Fibroblast of skin of abdomen (primary cell): ENCODE measurements at places on chromosomes 2 and 18.

DNA sequence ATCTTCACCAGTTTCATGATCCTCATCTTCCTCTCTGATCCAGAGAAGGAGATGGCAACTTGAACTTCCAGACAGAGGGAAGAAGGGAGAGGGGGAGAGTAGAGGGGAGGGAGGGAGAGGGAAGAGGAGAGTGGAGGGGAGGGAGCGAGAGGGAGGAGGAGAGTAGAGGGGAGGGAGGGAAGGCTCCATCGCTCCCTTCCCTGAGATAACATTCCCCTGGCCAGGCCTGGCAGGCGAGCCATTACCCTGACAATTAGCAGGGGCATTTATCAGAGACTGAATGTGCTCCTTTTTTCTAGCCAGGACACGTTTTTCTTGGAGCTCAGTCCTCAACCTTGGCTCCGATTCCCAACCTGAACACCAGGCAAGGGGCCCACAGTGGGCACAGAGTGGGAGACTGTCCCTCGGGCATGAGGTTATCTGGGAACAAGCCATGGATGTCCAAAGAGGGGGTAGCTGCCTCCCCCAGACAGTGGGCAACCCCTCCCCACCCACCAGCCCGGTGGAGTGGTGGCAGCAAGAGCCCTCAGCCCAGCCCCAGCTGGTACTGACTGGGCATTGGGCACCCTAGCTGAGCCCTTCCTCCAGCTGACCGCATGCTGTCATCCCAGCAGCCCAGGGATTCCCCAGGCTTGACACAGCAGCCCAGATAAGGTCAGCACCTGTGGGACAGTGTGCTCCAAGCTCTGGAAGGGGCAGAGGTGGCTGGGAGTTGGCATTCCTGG lies 81.8 kb downstream of the TNS1 start:
- peak; percentile 68 for DNase-seq

- DNase-seq = peak; percentile 83
Measured at GRCh38 chr2:234249873-234250272, 199.4 kb downstream of the SPP2 start.

- DNase-seq = peak; percentile 61
Measured at GRCh38 chr18:28189400-28190239, 12.7 kb upstream of the CDH2 start.

DNA sequence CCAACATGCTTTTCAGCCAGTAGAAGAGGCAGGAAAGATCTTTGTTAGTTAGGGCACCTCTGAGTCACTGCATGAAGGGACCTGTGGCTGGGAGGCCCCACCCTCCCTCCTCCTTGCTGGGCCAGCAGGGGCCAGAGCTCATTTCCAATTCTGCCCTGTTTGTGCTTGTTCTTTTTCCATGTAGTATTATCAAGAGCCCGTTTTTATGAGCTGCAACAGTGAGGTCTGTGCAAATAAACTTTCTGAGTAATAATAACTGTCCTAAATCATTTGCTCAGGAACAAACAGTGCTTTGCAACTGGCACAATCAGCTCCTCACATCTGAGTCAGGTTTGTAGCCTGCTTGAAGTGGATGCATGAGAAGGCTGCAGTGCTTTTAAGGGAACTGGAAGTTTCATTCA lies 128.0 kb downstream of the ARL4C start:
- no peak for DNase-seq

GRCh38 chr2:60453301-60453700 lies 100.2 kb downstream of the BCL11A start:
- DNase-seq = no peak

GRCh38 chr2:189599245-189599644 lies 18.7 kb upstream of the SLC40A1 start:
- DNase-seq = no peak

- DNase-seq = peak; percentile 78
Measured at GRCh38 chr2:218259099-218259961, 1.5 kb upstream of the GPBAR1 start.

DNA sequence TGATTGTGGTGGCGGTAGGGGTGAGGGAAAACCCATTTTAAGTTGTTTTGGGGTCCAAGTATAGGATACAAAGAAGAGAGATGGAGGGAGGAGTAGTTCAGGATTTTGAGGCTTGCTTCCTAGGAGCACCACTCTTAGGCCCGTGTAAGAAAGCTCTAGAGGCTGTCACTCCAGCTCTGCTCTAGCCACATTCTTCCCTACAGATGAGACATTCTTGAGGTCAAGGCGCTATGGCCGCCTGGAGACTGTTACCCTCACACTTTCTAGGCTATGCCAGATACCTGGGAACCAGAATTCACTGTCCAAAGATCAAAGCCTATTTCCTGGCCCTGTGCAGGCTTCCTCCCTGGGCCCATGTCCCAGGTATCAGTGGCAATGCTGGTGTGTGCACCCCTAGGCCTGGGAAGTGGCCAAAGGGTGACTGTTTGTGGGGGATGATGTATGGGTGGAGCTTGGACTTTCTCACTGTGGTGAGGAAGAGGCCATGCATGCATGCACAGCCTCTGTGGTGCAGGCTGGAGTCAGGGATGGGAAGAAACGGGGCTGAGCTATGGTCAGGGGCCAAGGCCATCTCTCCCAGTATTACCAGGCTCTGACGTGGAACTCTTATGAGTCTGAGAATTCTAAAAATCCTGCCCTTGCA lies 7.0 kb upstream of the TTL start:
- DNase-seq = peak; percentile 27

- no peak for DNase-seq
Measured at GRCh38 chr2:239544918-239545465, 144.2 kb upstream of the HDAC4 start.

GRCh38 chr2:204104811-204105210 lies 168.2 kb downstream of the ICOS start:
- no peak for DNase-seq

GRCh38 chr2:105237045-105237765 lies 4.3 kb upstream of the GPR45 start:
- DNase-seq = no peak

GRCh38 chr2:172244419-172245130 lies 141.9 kb upstream of the DLX2 start:
- no peak for DNase-seq
